ENCODE measurements at places on chromosomes 1 and 21.

DNA sequence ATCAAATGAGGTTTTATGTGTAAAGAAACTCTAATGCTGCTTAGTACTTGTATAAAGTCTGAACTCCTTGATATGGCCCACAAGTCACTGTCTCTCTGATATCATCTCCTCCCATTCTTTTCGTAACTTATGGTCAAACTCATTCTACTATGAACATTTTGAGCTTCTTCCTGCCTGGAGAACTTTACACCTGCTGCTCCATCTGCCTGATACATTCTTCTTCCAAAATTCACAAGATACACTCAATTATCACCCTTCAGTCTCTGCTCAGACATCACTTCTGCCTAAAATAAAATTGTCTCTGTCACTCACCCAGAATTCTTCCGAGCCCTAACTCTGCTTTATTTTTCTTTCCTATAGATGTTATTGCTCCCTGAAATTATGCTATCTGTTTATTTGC lies 192.8 kb upstream of the LYPLAL1 start:
- no peak for DNase-seq

- DNase-seq, result no peak
Measured at GRCh38 chr1:29439615-29440014, 203.3 kb downstream of the PTPRU start.

GRCh38 chr1:113855630-113856400 lies 15.7 kb downstream of the PTPN22 start:
- no peak for DNase-seq

DNA sequence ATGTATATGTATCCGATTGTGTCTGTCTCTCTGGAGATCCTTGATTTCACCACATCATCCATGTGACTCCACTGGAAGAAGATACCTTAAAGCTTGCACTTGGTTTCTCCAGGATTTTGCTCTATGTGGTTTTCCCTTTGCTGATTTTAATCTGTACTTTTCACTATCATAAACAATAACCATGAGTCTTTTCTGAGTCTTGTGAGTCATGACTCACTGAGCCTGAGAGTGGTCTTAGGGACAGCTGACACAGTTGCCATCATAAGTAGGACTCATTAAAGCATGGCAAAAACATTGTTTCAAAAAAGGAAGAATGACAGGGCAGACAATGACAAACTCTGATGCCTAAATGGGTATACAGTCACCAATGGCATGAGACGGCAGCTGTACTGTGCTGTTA lies 226.2 kb downstream of the AKT3 start:
- DNase-seq, result no peak

DNA sequence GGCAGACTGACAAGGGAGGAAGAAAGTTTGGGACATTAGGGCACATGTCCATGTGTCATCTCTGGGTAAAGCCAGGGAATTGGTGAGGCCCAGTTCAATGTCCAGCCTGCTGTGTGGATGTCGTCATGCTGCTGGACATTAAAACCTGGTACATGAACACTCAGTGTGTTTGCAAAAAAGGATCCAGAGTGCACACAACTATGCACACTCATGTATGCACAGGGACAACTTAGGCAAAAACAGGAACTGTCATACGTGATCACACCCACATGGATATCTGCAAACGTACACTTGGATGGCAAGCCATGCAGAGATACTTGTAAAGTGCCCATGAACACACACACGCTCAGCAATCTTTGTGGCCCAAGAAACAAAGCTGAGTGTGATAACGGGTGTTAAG lies 47.9 kb upstream of the NEK2 start:
- DNase-seq, result no peak

DNA sequence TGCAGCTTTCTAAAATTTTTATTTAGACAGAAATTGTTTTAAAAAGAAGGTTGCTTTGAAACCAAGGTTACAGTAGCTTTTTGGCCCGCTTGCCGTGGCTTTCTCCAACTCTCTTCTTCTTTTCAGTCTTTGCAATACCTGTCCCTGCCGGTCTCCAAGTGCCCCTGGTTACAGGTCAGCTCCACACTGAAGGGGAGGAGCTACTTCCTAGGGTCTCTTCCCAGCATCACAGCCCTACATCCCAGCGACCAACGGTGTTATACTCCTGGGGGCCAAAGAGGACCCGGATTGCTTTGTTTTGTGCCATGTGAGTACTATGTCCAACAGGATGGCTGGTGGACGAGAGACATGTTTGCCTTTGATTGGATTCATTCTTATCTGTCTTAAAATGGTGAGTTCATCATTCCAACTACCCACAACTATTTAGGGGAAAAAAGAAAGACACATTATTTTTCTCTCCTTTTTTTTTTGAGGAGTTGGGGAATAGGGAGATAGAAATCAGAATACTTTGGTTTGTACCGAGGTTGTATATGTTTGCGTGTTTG lies at the start of gene FNDC7:
Gene FNDC7, plus strand, starts transcription at position 303 of the 545 bp plus-strand sequence. Its CDS starts 26 bp downstream, at position 329.
- DNase-seq, result no peak

GRCh38 chr1:162587347-162587746 lies 25.8 kb downstream of the UAP1 start:
- no peak for DNase-seq

- no peak for DNase-seq
Measured at GRCh38 chr1:54989968-54990810, 8.5 kb upstream of the BSND start.

GRCh38 chr21:28084951-28085350 lies 907.7 kb downstream of the LTN1 start:
- DNase-seq, result no peak

GRCh38 chr1:39683591-39684312 lies 7.5 kb downstream of the HPCAL4 start:
- DNase-seq, result no peak

- DNase-seq, result peak; percentile 4
Measured at GRCh38 chr21:30434033-30434631, 4.1 kb downstream of the KRTAP13-4 start.

GRCh38 chr1:243325305-243325890 lies 69.6 kb downstream of the SDCCAG8 start:
- peak; percentile 58 for DNase-seq

DNA sequence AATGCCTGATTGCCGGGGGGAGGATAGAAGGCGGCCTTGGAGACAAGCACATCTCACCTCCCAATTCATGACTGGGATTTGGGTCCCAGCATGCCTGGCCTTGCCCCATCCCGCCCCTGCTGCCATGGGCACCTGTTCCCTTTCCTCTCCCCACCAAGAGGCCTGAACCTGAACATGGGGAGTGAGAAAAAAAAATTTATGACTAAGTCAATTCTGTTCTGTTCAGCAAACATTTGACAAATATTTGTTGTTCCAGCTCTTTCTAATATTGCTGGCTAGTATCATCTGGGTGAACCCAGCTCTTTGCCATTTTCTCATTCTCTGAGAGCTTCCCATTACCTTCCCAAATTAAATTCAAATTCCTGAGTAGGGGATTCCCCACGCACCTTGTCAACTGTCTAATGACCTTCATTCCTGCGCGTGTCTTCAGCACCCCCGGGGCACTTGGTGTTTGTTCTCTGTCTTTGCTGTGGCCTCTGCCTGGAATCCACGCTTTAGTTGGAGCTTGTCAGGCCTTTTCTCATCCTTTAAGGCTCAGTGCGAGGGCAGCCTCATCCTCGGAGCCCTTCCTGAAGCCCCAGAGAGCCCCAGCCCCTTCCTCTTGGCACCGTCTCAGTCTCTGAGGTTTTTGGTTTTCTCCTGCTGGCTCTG lies 42.8 kb downstream of the ARHGEF10L start:
- DNase-seq, result no peak

- no peak for DNase-seq
Measured at GRCh38 chr1:27686223-27686990, 14.4 kb upstream of the IFI6 start.

GRCh38 chr1:222090103-222090502 lies 348.2 kb upstream of the DUSP10 start:
- no peak for DNase-seq

DNA sequence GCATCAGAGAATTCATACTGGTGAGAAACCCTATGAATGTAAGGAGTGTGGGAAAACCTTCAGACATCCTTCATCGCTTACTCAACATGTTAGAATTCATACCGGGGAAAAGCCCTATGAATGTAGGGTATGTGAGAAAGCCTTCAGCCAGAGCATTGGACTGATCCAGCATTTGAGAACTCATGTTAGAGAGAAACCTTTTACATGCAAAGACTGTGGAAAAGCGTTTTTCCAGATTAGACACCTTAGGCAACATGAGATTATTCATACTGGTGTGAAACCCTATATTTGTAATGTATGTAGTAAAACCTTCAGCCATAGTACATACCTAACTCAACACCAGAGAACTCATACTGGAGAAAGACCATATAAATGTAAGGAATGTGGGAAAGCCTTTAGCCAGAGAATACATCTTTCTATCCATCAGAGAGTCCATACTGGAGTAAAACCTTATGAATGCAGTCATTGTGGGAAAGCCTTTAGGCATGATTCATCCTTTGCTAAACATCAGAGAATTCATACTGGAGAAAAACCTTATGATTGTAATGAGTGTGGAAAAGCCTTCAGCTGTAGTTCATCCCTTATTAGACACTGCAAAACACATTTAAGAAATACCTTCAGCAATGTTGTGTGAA lies 12.8 kb downstream of the ZFP69B start:
- no peak for DNase-seq

- DNase-seq, result no peak
Measured at GRCh38 chr1:229495782-229496181, 12.4 kb downstream of the NUP133 start.

GRCh38 chr1:18417316-18418269 lies 63.1 kb upstream of the KLHDC7A start:
- no peak for DNase-seq

DNA sequence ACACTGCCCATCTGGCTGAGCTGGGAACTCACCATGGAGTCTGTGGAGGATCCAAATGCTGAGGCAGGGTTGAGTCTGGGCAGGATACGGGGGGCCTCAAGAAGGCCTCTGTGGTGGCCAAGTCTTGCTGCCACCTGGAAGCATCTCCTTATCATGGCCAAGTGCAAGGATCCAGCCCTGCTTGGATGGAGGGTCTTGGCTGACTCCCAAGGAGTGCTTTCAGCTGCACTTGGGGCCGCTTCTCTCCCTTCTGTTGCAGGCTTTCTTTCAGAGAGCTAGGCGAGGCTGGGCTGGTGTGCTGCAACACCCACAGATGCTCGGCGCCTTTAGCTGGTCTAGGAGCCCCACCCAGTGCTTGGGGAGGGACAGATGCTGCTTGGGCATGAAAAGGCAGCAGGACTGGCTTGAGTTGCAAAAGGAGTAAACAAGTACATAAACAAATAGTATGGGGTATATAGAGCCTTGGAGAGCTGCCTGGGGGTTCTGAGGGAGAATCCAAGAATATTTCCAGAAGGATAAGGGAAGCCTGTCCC lies at the start of gene THEM5:
Gene THEM5, minus strand, starts transcription at position 302 of the 533 bp plus-strand sequence. Its CDS starts 147 bp downstream, at position 155.
- no peak for DNase-seq

GRCh38 chr21:10521091-10521598 lies at the start of gene TPTE:
TSS of gene TPTE (plus strand) at chr21:10521583. CDS start at chr21:10538724, 17,141 bp downstream.
- no peak for DNase-seq

GRCh38 chr1:162696286-162696862 lies 64.1 kb downstream of the DDR2 start:
- peak; percentile 83 for DNase-seq
